ENCODE measurements at places on chromosomes 6 and 20.

GRCh38 chr6:3328145-3328544 lies 69.4 kb downstream of the PSMG4 start:
- DNase-seq, result no peak

GRCh38 chr20:61301711-61302525 lies 49.9 kb downstream of the CDH4 start:
- no peak for DNase-seq

GRCh38 chr20:41643504-41643938 lies 25.3 kb upstream of the CHD6 start:
- no peak for DNase-seq

DNA sequence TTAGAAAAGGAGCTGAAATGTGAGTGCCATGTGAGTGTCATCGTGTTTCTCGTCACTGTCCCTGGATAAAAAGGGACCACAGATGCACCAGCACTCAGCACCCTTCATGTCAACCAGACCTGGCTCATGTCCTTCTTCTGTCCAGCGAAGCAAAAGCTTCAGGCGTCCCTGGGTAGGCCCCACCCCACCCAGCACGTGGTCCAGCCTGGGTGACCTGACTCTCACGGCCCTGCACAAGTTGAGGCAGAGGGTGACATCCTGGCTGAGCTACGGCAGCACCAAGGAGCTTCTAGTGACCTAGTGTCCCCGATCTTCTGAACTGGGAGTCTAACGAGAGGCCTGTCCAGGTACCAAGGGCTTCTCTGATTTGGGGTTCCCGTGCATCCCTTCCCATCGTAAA lies 37.8 kb downstream of the PSMG4 start:
- no peak for DNase-seq

DNA sequence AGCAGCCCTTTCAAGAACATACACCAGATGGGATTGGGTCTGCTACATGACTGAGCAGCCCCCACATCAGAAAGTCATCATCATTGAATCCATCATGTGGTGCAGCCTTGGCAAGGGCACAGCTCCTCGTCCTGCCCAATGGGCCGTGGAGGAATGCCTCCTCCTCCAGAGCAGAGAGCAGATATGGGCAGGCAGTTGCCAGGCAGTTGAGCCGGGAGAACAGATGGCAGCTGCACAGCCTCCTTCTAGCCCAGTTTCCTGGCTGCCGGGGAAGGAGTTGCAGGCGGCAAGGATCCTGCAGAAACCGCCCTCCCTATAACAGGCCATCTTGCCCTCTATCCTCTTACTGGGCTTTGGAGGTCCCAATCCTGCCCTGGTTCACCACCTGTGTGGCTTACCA lies 11.9 kb upstream of the ZFAND3 start:
- DNase-seq, result no peak

GRCh38 chr20:57259938-57260921 lies 6.2 kb downstream of the BMP7 start:
- no peak for DNase-seq

DNA sequence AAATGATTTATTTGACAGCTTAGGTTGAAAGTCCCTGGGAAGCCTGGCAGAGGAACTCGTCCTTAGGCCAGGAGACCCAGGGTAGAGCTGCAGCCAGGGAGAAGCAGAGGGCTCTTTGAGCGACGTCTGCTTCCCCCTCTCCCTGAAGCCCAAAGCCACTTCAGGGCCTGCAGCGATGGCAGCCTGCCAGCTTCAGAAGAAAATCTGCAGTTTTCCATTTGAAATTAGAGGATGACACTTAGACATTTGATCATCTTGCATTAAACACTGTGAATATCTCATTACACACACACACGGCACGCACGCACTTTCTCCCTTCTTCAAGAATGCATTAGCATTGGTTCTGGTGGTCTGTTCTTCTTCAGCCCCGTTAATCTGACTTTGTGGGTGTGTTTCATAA lies 96.5 kb downstream of the PLEKHG1 start:
- DNase-seq, result no peak

DNA sequence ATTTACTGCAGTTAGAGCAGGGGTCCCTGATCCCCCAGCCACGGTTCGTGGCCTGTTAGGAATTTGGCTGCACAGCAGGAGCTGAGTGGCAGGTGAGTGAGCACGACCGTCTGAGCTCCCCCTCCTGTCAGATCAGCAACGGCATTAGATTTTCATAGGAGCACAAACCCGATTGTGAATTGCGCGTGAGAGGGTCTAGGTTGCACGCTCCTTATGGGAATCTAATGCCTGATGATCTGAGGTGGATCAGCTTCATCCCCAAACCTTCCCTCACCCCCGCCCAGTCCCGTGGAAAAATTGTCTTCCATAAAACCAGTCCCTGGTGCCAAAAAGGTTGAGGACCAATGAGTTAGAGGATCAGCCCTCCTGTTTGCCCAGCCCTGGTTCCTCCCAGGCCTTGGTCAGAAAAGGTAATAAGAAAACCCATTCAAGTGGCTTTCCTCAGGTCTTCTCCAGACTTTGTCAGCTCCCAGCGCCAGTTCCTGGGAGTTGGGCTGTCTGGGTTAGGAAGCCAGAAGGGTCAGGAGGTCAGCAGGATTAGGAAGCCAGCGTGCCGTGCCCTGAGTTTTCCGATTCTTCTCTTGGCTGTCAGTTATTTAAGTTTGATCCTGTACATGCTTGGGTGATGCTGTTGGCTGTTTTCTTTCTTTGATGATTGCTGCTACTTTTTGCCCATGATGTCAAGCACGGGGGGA lies 139.9 kb upstream of the PMEPA1 start:
- no peak for DNase-seq

GRCh38 chr6:118146584-118146983 lies 239.5 kb downstream of the SLC35F1 start:
- no peak for DNase-seq

- no peak for DNase-seq
Measured at GRCh38 chr6:24906314-24906713, 29.4 kb downstream of the RIPOR2 start.

DNA sequence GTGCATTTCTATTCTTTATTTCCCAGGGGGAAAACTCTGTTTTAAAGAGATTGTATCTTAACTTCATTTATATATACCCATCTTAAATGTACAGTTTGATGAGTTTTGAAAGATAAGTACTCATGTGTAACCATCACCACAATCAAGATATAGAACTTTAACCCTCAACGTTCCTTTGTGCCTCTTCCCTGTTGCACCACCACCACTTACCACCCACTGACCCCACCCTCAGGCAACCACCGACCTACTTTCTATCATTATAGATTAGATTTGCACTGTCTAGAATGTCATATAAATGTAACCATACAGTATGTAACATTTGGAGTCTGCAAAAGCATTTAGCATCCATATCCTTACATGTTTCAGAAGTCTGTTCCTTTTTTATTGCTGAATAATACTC lies 121.0 kb downstream of the RTN4IP1 start:
- no peak for DNase-seq

GRCh38 chr6:154806804-154807203 lies 73.6 kb downstream of the SCAF8 start:
- no peak for DNase-seq

GRCh38 chr20:50245498-50246366 lies 55.1 kb downstream of the CEBPB start:
- no peak for DNase-seq

- DNase-seq, result no peak
Measured at GRCh38 chr6:6912817-6913744, 194.7 kb upstream of the RREB1 start.

- DNase-seq, result no peak
Measured at GRCh38 chr6:168158213-168158979, 79.4 kb upstream of the FRMD1 start.

DNA sequence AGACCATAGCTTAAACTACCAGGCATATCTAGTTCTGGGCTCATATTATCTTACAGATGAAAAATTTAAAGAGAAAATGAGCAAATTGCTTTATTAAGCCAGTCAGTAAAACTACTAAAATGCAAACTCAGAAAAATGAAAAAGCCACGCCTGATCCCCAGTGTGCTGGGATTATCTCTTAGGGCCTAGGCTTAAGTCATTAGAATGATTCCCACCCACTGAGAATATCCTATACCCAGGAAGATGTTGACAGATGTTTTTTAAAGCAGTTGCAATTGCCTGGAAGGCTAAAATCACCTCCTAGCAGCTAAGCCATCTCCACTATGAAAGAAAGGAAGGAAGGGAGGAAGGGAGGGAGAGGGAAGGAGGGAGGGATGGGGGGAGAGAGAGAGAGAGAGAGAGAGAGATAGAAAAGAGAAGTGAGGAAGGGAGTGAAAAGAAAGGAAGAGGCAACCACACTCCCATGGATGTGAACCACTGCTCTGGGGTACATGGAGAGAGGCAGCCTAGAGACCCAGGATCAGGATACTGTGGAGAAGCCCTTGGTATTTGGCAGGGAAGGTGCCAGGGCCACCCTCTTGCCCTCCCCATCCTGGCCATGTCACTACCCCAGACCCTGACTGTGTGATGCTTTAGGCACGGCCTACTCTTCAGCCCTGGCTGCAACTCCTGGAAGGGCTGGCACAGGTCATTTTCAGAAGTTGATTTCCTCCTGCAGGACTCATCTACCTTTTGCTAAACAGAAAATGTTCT lies 21.9 kb downstream of the NEDD9 start:
- no peak for DNase-seq

DNA sequence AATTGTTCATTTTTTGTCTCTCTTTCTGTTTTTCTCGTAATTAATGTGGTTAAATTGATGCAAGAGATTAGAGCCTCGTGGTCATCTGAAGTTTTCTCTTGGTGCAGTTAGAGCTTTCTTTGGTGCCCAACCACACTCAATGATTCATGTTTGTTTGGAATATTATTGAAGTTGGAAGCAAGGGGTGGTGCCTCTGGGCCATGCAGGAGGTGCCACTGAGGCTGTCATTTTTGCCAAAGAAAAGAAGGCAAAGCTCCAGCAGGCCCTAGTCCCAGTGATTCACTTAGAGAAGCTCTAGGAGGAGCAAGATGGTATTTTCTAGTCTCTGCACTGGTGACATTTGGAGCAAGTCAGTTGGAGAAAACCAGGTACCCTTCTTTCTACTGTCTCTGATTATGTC lies 144.5 kb upstream of the RALGAPA2 start:
- no peak for DNase-seq

DNA sequence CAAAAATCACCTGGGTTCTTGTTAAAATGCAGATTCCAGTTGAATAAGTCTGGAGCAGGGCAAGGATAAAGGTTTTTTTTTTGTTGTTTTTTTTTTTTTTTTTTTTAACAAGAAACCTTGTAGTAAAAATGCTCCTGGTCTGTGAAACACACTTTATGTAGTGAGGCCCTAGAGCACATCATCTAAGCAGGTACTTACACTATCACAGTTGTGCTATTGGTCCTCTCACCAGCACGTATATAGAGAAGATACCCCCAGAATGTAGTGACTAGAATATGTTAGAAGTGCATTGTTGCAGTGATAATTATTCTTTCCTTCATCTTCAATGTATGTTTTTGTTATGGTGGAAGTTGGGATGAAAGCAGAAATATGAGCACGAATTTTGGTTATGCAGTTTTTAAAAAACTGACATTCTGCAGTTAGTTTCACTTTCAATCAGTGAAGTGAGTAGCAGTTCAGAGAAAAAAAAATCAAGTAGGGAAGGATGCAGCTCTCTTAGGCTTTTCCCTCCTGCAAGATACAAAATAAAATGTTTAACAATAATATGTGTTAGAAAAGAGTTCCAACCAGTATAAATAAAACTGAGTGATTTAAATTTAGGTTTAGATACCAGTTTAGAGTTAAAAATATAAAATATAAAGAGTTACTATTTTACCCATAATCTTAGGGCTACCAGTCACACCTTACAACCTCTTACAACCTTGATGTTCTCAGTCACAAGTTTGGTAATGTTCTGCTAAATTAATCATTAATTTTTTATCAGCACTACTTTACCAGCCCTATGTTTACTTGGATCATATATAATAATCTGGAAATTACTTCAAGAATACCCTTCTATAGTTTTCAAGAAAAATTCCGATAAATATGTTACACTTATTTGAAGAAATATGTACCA lies 9.2 kb upstream of the DEFB113 start:
- DNase-seq, result no peak

DNA sequence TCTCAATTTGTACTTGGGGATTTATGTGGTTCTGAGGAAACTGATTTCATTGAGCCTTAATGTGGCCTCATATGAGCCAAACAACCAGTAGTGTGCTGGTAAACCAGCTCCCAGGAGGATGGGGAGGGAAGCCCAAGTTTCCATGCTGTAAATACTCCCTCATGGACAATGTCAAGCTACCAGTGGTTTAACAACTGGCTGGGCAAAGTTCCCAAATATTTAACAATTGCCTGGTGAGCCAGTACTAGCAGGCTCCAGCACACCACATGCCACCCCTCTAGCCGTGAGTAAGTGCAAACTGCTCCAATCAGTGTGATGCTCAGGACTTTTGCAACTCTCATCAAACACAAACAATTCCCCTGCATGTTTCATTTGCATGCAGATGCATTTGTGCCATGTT lies 19.2 kb upstream of the CDKN1A start:
- DNase-seq, result no peak

DNA sequence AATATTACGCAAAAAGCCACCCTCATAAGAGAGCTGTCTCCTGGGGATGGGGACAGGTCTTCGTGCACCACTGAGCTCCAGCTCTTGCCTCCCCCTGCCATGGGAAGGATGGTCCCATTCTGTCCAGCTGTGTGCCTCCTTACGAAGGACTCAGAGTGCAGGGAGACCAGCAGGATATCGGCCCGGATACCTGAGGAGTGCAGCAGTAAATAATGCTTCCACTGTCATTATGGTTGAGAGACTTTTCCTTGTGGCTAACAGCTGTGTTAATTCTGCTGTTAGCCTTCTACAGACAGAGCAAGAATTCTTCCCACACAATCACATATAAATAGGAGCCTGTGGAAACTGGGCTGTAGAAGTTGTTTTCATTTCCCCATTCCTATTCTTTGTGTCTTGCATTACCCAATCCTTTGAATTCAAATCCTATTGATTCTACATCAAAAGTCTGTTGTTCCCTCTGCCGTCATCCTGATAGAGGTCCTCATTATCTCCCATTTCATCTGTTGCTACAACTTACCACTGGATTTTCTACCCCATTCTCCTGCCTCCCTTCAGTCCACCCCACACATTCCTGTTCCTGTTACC lies 364.6 kb upstream of the SOX4 start:
- no peak for DNase-seq

DNA sequence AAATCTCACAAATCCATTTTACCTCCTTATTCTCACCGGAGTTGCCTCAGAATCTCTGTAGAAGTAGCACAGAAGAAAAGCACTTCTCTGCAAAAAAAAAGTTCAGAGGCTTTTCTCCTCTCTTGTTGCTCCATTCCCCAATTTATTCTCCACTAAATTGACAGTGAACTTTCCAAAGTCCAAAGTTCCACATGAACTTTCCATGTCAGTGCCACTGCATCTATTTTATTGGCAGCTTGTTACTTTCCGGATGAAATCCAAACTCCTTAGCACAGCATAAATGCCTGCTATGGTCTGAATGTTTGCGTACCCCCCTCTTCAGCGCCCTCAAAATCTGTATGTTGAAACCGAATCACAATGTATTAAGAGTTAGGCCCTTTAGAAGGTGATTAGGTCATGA lies 77.0 kb upstream of the MAP7 start:
- DNase-seq, result no peak

DNA sequence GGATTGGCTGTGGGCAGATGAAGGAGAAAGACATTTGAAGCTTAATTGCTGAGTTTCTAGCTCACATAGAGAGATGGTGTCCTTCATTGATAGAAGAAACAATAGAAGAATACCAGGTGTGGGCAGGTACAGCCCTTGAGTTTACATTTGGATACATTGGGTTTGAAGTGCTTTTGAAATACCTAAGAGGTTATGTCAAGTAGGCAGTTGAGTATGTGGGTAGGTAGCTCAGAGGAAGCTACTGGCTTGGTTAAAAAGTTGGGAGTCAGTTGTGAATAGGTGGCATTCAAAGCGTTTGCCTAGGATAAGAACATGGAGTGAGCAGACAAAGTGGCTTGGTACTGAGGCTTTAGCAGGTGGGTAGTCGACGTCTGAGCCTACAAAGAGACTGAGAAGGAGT lies 25.0 kb downstream of the NDUFAF5 start:
- no peak for DNase-seq
